ENCODE measurements at places on chromosomes 5 and 9.

DNA sequence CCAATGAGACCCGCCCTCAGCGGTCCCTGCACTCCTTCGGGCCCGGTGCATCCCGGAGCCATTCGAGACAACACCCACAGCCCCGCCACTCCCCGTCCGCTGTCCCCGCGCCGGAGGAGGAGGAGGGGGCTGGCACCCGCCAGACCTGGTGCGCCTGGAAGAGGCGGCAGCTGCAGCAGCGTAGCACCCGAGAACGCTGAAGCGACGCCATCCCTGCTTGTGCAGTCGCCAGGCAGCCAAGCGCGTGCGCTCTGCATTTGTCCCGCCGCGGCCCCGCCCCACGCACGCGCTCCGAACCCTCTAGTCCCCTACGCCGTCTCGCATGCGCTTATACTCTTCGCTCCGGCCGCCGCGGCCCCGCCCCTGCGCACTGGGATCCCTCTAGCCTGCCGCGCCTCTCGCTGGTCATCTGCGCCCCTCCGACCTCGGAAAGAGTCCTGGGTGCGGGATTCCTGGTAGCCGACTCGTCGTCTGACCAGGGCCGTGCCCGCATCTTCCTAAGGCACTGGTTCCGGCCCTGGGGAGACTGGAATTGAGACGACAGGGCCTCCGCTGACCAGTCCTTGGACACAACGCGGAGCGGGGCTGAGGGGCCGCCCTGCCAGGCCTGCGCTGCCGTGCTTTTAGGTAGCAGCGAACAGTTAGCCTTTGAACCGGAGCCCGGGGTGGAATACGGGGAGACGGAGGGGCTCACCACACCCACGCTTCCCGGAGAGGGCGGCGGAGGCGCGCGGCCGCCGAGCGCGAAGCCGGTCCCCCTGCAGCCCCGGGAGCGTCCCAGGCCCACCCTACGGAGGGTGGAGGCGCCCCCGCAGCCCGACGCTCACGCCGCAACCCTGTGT is at the start of gene MRNIP:
Gene MRNIP, minus strand, starts transcription at position 232 of the 842 bp plus-strand sequence. Its CDS starts 21 bp downstream, at position 211.
- peak; percentile 97 for DNase-seq

DNA sequence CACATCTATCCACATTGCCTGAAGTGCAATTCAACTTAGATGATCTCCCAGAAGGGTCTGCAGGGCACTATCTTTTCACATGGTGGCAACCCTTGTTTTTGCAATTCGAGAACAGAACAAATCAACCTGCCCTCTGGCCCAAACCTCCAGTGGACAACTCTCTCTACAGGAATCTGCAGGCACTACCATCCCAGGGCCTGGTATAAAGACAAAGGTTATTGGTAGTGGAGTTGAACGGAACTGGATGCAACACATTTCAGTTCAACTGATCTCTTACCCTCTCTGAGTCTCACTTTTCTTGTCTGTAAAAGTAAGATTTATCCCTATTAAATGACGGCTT is 153.2 kb upstream of the EGFLAM start:
- no peak for DNase-seq

DNA sequence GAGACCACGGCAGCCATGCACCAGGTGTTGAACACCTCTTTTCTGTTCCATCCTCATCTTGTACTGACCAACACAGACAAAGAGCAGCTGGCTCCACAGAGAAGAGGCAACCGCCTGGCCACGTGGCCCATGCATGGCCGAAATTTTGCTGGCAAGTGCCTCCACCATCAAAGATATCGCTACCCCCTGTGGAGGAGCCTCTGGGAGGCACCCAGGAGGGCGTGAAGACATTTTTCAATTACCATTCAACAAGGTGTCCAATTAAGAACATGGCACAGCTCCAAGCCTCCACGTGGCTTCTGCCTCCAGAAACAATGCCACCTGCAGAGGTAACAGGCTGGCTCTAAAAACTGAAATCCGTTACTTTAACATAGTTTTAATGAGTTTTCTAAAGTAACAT is 54.4 kb upstream of the CKS2 start:
- DNase-seq, result no peak

DNA sequence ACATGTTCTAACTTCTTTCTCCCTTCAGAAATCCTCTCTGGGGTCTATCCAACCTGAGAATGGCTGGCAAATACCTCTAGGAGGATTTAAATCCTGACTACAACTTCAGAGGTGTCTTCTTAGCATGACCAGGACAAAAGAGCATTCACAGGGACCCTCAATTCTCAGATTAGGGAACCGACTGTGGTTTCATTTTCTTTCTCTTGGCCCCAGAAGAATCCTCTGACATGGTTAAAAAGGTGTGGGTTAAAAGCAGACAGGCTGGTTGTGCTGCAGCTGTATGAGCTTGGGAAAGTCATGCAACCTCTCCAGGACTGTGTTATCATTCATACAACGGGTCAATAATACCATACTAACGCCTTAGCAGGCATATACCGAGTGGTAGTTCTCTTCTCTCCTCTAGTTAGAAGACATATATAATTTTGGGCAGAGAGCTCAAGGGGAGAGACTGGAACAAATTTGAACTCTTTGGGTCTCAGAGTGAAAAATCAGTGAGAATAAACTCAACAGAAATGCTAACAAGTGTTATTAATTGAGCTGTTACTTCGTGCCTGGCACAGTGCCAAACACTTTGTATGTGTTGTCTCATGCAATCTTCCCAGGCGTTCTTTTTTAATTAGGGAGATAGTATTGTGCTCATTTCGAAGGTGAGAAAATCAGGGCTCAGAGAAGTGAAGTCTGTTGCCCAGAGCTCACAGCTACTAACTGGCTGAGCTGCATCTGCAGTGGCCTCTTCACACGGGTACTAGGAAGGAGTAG is 35.2 kb downstream of the INSYN2B start:
- DNase-seq, result peak; percentile 5

DNA sequence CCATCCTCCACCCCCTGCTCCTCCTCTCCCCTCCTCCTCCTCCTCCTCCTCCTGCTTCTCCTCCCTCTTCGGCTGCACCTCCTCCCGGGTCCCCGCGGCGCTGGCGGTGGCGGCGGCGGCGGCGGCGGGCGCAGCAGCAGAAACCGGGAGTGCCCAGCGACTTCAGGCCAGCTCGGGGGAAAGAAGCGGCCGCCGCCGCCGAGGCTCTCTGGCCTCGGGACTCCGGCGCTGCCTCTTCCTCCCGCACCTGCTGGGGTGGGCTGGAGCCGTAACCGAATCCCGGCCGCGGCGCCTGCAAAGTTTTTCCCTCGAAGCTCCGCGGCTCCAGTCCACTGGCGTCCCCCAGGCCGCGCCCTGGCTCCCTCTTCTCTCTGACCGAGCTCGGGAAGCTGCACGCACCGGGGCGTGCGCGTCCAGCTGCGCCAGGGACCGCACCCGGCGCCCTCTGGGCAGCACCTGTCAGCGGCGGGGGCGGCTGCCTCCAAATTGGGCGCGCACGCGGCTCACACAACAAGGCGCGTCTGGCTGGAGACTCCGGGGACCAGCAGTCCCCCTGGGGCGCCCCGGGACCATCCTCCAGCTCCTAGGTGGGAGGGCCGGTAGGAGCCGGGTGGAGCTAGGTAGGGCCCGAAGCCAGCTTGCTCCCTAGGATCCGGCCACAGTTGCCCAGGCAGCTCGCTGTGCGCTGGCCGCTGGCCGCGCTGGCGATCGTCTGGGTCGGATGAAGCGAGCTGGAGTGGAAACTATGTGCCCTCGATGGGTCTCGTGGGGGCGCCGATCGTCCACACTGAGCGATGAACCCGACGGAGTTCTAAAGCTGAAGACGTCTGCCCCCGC is at the start of gene MCTP1:
Gene MCTP1, minus strand, starts transcription at position 523 of the 837 bp plus-strand sequence.
- peak; percentile 21 for DNase-seq

GRCh38 chr9:77809552-77809951 is 161.4 kb upstream of the GNA14 start:
- DNase-seq, result no peak

DNA sequence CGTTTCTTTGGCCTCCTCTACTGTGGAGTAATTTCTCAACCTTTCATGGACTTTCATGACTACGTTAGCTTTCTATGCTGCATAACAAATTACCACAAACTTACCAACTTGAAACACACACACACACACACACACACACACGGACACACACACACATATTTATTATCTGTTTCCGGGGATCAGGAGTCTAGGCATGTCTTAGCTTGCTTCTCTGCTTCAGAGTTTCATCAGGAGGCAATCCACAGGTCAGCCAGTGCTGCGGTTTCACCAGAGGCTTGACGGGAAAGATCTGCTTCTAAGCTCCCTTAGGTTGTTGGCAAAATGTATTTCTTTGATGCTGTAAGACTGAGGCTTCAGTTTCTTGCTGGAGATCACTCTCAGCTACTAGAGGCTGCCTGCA is 59.0 kb upstream of the C9orf72 start:
- no peak for DNase-seq

DNA sequence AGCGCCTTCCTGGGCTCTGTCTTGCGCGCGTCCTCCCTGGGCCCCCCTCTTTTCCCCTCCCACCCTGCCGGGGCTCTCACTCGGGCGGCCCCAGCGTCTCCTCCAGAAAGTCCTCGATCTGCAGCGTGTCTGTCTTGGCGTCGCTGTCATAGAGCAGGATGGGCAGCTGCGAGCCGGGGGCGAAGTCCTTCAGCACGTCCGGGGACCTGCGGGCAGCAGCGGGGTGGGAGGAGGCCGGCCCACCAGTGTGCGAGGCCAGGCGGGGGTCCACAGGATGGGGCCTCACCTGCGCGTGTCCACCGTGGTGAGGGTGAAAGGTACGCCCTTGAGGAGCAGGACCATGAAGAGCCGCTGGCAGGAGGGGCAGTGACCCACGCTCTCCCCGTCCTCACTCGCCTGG is 1.0 kb downstream of the CLIC3 start:
- no peak for DNase-seq

DNA sequence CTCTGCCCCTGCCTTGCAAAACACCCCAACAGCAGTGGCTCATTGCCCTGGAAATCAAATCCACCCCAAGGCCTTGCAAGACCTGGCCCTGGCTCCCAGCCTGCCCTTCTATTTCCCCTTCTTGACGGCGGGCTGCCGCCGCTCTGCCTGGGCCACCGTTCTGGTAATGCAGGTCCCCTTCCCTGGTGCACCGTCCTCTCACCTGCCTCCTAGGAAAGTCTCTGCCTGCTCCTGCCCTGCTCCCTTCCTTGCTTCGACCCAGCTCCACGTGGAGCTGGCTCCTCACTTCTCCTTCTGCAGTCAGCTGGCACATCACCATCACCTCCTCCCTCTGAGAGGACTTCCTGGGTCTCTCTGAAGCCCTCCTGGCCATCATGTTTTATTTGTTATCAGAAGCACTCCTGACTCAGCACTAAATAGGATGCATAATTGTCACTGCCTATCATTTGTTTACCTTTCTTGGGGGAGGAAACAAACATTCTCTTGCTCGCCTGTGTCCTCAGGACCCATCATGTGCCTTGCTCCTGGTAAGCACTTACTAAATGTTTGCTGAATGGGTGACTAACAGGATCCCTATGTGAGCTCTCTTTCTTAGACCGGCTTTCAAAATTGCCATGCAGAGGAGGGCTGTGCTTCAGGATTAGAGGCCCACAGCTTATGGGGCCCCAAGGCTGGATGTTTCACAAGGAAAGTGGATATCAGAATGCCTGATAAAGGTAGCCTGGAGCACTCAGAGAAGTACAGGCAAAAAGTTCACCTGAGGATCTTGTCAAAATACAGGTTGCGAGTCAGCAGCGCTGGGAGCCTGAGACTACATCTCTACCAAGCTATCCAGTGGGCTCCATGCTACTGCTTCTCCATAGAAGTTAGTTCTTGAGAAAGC is 19.6 kb upstream of the C5orf47 start:
- no peak for DNase-seq

DNA sequence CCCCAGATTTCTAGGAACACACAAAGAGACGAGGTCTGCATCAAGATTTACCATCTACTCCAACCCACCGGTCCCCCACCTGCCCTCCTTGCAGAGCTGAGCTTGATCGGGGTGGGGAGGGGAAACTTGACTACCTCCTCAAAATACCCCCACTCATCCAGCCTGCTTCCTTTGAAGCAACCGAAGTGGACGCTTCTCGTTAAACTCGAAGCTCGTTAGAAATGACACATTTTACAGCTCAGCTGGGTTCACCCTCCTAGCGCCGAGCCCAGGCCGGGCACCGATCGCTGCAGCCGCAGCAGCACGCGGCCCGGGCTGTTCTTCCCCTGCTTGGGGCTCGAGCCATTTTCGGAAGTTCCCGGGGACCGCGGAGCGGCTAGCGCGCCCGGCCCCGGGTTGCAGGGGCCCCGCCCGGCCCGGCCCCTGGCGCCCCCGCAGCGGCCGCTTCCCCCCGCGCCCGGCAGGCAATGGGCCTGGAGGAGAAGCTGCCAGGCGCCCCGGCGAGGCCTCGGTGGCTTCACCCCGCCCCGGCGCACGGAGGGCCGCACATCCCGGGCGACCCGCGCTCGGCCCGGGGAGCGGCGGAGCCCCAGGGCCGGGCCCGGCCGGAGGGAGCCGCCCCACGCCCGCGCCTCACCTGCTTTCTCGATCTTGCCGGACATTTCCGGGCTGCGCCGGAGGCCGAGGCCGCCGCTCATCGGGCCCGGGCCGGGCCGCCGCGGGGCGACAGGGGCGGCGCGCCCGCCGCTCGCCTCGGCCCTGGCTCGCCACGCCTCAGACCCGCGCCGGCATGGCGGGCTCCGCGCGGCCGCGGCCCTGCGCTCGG is 530 bp downstream of the RAPGEF1 start:
- DNase-seq, result peak; percentile 44

DNA sequence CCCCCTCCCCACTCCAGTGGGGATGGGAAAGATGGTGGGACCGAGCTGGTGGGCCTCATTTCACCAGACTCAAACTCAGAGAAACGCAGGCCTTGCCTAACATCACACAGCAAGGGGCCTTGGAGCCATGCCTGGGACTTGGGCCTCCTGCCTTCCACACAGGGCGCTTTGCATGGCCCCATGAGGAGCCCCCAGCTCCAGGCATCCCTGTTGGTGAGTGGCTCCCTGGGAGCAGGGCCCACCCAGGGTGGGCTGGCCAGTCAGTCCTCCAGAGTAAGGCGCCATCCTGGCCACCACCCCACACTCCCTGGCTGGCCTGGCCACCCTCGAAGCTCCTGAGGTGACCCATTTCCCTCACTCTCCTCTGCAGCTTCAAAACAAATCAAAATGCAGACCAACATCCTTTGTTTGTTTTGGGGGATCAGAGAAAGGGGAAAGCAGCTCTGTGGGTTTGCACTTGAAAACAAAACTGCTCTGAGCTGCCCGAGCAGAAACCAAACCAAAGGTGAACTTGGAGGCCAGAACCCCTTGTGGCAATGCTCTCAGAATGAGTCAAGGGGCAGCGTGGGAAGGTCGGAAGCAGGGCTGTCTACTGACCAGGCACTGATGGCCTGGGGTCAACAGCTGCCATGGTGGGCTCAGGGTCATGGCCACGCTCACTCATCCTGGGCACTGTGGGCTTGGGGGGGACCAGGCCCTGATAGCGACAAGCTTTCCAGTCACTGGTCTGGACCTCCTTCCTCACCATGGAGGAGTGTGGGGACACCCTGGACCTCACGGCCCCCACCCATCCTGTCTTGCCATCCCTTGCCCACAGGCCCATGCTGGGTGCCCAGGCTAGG is 37.0 kb upstream of the VDAC1 start:
- DNase-seq, result no peak

- no peak for DNase-seq
Observed at GRCh38 chr5:36637516-36637915, 31.1 kb downstream of the SLC1A3 start.

DNA sequence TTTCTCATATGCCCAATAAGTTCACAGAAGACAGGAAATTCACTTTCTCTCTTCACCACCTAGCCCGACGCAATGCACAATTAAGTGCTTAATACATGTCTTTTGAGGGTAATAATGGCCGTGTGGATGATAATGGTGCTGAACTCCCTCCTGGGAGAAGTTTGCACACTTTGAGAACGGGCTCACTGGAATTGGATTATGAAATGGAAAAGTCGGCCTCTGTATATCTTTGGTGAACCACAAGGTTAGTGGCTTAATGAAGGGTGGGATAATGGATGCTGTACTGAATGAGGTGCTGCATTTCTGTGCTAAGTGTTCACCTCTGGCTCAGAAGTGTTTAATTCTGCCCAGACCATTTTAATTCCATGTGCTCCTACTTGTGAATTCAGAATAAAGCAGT is 207.5 kb downstream of the IRX2 start:
- DNase-seq, result no peak

- DNase-seq, result no peak
Observed at GRCh38 chr9:134059661-134060395, 8.0 kb downstream of the BRD3 start.

Measured in endothelial cell of umbilical vein (primary cell).